ENCODE measurements at places on chromosomes 6 and 20.

DNA sequence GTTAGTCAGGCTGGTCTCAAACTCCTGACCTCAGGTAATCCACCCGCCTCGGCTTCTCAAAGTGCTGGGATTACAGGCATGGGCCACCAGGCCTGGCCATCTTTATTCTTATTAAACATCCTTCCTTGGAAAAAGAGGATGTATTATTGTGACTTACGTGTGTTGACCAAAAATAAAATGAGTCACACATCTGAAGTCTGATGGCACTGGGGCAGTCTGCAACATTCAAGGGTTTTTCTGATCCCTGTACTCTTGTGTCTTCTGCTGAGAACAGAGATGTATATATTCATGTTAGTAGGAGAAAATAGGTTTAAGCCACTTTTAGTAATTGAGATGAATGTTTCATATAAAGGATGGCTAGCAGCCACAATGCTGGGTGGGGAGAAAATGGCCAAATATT, 129.9 kb upstream of the RIPOR2 start:
- DNase-seq: no peak

- DNase-seq: no peak
These were observed 16.7 kb downstream of the PMEPA1 start for GRCh38 chr20:57693002-57693582.

DNA sequence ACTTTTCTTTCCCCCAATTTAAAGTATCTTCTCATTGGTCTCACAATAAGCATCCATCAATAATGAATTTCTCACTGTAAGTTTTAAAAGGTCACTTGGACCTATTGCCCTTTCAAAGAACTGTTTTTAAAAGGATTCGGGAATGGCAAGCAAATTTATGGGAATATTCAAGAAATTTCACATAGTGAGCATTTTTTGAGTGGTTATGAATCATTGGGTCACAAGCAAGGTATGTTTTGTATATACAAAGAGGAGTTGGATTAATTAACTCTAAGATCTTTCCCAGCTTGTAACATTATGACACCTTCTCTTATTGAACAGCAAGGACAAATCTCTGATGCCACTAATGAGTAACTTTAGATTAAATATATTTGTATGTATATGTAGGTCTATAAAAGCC, 165.0 kb downstream of the MOXD1 start:
- no peak for DNase-seq

DNA sequence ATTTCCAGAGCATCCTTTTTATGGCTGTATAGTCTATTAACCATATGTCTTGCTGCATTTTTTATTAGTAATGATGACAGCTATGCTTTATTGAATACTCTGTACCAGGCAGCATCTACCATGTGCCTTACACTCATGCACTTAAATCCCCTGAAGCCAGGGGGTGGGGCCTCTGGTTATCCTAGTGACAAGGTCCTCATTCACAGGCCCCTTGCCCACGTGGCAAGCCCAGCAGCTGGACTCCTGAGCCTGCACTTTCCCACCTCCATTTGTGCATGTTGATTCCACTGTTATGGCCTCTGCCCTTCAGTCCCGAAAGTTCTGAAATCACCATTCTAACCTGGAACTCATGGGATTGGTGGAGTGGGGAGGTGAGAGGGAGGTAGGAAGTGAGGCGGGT, 22.3 kb downstream of the ACTR5 start:
- no peak for DNase-seq

DNA sequence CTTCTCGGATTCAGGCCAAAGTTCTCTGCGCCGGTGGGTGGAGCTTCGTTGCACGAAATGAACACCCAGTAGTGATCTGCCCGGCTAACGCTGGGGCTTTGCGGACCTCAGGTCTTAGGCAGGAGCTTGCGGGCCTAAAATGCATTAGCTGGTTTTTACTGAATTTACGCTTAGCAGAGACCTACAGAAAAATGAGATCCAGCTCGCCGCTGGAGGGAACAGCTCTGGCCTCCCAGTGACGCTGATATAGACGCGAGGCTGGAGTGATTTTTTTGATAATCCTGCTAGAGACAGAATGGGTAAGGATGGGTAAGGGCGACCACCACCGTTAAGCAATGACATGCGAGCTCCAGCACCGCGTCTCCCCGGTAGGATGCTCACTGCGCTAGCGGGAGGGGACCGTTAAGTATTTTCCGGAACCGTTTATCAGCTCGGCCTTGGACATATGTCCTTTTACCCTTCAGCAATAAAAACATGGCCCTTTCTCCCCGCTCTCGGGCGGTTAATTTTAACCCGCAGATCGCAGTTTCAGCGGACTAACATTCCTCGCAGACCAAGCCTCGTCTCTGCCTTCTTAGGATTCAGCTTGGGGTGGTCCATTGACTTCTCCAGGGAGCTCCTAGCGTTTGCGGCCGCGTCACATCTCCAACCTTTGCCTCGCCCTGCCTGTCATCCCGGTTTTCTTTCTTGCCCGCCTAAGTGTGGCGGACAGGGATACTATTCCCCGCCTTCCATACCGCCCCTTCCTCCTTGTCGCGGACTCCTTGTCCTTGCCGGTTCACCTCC, 109.3 kb downstream of the GPX5 start:
- DNase-seq: no peak

GRCh38 chr20:37649676-37650370, 44.0 kb upstream of the CTNNBL1 start:
- no peak for DNase-seq

DNA sequence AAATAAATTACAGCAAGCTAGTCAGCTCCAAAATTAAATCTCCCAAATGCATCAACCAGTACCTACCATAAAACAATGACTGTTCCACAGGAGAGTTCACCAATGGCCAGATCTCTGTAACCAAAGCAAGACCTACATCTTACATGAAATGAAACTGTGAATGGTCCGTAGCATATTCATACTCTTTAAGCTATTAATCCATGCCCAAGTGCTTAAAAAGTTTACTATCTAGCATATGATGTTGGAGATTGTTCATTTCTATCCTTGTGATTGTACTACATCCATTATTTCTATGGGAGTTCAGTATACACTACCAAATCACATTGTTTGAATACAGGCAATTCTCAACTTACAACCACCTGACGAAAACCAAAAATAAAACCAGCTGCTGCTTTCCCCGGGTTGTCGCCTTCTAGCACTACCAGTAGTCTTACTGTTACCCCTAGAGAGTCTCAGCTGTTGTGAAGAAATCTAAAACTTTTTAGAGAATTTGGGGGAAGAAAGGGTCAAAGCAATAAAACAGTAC, 38.0 kb downstream of the HIVEP2 start:
- DNase-seq: no peak

- DNase-seq: no peak
These were observed 1014.9 kb upstream of the GJE1 start for GRCh38 chr6:141117874-141118273.

DNA sequence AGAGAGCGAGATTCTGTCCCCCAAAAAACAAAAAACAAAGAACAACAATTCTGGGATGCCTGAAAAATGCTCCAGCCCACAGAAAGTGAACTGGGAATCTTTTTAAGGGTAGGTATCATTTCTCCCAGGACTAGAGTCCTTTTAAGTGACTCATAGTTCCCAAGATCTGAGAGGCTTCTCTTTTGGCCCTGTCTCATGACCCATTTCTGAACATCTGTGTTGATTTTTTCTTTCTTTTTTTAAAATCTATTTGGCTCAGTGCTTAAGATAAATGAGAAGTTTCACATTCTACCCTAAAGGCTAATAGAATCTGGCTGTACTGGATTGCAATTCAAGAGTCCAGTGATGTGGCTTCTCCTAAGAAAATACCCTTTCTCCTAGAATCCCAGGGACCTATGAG, 217.6 kb upstream of the FOXQ1 start:
- no peak for DNase-seq

GRCh38 chr6:4358414-4359107, 223.2 kb upstream of the ECI2 start:
- no peak for DNase-seq

DNA sequence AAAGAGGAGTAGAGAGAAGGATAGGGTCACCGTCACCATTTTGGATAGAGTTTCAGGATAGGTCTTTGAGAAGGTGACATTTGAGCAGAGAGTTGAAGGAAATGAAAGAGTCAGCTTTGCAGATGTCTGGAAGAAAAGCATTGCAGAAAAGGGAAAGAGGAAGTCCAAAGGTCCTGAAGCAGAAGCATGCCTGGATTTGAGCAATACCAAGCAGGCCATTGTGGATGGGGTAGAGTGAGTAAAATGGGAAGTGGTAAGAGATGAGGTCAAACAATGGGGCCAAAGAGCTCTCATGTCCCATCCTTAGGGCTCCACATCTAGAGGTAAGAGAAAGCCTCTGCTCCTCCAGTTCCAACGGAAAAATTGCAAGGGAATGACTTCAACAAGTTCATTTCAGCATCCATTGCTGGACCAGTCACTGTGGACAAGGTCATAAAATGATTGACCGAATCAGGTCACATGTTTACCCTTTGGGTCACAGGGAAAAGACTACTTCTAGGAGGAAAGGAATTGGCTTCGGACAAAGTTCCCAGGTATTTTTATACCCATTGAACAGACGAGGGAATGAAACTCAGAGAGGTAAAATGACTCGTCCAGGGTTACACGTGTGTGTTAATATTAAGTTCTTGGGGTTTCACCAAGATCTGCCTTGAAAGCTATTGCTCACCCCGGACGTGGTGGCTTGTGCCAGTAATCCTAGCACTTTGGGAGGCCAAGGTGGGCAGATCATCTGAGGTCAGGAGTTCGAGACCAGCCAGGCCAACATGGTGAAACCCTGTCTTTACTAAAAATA, 6.6 kb upstream of the SAMHD1 start:
- no peak for DNase-seq

DNA sequence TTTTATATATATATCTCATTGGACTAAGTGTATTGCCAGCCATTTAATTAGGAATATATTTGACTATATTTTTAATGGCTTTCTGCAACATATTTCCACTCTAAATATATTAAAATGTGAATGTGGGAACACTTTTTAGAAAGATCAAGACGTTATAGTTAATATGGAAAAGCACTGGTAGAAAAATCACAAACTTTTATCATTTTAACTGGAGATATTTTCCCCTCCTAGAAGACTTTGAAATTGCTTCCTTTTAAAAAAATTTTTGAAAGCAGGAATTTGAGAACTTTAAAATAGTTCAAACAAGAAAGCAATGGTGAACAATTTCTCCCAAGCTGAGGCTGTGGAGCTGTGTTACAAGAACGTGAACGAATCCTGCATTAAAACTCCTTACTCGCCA, at the start of gene TAAR9:
Gene TAAR9 (plus strand): TSS at position 301 of the 400 bp plus-strand sequence. CDS start 13 bp downstream, at position 314.
- no peak for DNase-seq

GRCh38 chr6:40399888-40400457, 187.2 kb downstream of the LRFN2 start:
- no peak for DNase-seq

DNA sequence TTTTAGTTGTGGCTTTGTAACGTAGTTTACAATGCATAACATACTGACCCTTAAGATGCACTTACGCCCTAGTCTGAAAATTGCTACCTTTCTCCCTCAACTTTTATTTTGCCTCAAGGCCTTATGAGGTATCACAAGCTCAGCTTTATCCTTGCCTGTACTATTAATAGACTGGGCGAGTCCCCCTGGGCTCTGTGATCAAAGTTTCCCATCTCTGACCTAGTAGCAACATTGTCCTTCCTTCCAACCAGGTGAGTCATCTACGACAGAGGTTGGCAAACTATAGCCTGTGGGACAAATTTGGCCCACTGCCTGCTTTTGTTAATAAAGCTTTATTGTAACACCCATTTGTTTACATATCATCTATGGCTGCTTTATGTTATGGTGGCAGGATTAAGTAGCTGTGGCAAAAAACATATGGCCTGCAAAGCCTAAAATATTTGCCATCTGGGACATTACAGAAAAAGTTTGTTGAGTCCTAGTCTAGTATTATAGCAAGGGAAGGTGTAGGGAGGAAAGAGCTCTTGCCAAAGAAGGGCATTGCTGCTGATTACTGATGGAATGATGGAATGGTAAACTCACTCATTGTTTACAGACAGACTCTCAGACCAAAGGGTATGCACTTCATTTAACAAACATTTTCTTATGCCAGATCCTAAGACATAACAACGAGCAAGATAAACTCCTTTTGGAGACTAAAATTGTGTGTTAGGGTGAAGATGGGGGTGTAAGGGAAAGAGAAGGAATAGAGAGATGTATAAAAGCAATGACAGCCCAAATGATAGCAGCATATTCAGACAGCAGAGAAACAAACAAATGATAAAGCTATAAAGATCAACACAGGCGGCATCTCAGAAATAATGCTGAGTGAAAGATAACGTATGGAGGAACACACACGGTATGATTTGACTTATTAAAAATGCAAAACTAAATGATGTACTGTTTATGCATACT, 74.2 kb downstream of the SLC22A23 start:
- no peak for DNase-seq

- DNase-seq: no peak
These were observed 182.2 kb downstream of the SLC16A10 start for GRCh38 chr6:111269401-111269970.

DNA sequence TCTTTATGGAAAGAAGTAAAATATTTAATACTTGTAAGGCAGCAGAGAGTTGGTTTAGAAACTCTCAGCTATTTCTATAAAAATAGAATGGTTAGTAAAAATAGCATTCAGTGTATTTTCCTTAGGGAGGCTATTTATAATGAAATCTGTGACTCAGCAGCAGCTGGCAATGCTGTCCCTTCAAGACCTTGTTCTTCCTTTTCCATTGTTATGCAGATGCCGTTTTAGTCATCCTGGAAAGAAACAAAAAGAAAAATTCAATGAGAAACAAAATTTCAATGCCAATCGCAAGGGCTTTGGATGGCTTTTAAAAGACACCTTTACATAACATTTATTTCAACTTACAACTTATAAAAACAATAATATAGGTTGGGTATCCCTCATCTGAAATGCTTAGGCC, 17.5 kb downstream of the MPC1 start:
- no peak for DNase-seq

DNA sequence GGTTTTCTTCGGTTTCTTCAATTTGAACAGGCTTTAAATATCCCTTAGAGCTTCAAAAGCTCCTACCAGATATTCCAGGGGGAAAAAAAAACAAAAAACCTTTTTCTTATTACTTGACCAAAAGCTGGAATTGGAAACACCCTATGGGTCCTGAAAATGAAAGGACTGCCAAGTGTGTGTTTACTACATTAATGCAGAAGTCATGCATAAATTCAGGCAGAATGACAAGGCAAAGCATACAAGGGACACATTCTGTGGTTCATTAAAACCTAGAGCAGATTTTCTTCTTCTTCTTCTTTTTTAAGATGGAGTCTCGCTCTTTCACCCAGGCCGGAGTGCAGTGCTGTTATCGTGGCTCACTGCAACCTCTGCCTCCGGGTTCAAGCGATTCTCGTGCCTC, 119.1 kb downstream of the GMDS start:
- no peak for DNase-seq

DNA sequence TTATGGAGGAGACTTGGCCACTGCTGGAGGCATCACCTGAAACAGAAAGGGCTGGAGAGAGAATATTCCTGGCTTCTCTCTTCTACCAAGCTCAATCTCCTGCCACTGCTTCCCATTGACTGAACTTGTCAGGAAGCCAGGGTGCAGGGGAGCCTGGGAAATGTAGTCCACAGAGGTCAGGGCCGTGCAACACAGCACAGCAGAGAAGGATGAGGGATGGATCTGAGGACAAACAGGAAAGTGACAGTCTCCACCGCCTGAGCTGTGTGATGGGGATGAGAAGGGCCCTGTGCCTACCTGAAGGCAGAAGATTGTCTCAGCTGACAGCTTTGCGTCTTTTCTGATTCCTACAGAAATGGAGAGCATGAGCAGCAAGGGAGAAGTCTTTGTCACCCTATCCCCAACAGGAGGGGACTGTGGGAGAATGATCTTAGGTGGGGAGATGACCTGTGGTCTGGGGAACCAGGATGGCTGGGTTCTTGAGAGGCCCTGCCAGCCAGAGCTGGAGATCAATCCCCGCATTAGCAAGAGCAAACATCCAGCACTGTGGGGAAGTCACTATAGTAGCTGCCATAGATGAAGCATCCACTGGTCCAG, 114.2 kb downstream of the SNX5 start:
- DNase-seq: no peak

- DNase-seq: no peak
These were observed 630 bp downstream of the PPP1R3G start for GRCh38 chr6:5085648-5086293.
